ENCODE measurements at places on chromosomes 13 and 19. TPM values are rescaled to one million over a fixed set of nuclear protein-coding genes. Genes with fewer than 3 reads are reported as not detected.

DNA sequence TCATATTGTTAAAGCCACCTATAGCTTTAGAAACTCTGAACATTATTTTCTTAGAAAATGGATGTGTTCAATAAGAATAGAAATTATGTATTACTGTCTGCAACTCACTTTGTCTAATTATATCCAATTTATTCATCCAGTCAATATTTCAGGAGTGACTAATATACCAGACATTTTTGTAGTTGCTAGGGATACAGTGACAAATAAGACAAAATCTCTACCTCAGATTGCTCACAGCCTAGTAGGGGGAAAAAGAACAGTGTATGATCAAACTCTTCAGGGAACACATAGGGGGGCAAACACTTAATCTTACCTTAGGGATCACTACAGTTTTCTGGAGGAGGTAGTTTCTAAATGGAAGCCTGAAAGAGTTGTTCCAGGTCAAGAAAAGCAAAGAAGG, 8.6 kb downstream of the BRCA2 start:
- no peak for DNase-seq

DNA sequence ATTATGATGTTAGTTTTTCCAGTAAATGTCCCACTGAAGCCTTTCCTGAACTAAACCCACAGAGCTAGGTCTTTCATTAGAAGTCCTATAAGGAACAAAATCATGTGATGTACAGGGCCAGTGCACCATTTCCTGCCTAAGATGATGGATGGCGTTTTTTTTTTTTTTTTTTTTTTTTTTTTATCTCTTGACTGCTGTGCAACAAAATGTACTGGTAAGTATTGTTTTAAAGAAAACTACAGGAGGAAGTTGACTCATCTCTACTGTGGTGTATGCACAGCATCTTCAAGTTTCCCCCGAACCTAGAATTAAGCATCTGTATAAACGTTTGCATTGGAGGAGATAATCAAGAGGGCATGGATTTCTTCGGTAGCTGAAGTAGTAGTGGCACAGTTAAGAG, 197.5 kb downstream of the NBEA start:
- DNase-seq = no peak

GRCh38 chr13:25300861-25301346, 521 bp upstream of the NUP58 start:
- DNase-seq = no peak

- no peak for DNase-seq
Measured at GRCh38 chr13:44908266-44908665, 81.0 kb downstream of the NUFIP1 start.

DNA sequence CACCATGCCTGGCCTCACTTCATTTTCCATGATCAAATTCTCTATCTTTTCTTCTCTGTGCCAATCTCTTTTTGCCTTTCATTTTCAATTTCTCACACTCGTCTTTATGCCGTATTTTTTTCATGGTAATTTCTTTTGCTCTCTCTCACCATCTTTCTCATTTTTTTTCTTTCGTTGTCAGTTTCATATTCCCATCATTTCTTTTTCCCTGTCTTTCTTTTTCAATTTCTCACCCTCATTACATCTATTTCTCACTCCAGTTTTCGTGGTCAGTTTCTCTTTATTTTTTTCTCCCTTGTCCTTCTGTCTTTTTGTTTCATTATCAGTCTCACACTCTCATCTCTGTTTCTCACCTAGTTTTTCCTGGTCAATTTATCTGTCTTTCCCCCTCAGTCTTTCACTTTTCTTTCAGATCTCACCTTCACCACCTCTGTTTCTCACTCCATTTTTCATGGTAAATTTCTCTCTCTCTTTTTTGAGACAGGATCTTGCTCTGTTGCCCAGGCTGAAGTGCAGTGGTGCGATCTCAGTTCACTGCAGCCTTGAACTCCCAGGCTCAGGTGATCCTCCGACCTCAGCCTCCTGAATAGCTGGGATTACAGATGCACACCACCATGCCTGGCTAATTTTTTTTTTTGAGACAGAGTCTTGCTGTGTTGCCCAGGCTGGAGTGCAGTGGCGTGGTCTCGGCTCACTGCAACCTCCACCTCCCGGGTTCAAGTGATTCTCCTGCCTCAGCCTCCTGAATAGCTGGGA, 14.1 kb downstream of the SSC5D start:
- DNase-seq = no peak

DNA sequence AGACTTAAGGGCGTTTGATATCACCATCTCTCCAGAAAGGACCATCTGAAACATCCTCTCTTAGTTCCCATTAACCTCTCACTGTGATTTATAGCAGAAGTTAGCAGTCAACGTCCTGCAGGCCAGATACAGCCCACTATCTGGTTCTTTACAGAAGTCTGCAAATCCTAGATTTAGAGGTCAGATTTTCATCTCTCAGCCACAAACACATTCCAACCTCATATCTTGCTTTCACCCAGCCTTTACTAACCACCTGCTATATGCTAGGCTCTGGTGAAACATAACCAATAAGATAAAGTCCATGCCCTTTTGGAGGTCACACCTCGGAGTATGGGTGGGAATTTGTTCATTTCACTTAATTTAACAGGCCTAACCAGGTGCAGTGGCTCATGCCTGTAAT, 76.8 kb upstream of the CACNA1A start:
- DNase-seq = no peak

GRCh38 chr13:90498816-90499215, 848.7 kb upstream of the MIR17HG start:
- DNase-seq = no peak

GRCh38 chr13:68254151-68254550, 1024.0 kb upstream of the PCDH9 start:
- no peak for DNase-seq

TEX26 gene
- total RNA-seq = not detected

ZNF730 gene
- 1.5 TPM for total RNA-seq

ZNF813 gene
- total RNA-seq = 3.0 TPM

LRRC8E gene
- 2.0 TPM for total RNA-seq

Data from pulmonary artery endothelial cell (primary cell).